Activated CD8-positive, alpha-beta T cell treated with anti-CD3 and anti-CD28 coated beads, Interleukin-2, amount 10 ng/mL, durations not matched to agents 7 days and 5 days (primary cell): ENCODE measurements at places on chromosomes 13 and 19.
A peak's percentile ranks its signal among the peaks of the same experiment; 100 is the strongest.

DNA sequence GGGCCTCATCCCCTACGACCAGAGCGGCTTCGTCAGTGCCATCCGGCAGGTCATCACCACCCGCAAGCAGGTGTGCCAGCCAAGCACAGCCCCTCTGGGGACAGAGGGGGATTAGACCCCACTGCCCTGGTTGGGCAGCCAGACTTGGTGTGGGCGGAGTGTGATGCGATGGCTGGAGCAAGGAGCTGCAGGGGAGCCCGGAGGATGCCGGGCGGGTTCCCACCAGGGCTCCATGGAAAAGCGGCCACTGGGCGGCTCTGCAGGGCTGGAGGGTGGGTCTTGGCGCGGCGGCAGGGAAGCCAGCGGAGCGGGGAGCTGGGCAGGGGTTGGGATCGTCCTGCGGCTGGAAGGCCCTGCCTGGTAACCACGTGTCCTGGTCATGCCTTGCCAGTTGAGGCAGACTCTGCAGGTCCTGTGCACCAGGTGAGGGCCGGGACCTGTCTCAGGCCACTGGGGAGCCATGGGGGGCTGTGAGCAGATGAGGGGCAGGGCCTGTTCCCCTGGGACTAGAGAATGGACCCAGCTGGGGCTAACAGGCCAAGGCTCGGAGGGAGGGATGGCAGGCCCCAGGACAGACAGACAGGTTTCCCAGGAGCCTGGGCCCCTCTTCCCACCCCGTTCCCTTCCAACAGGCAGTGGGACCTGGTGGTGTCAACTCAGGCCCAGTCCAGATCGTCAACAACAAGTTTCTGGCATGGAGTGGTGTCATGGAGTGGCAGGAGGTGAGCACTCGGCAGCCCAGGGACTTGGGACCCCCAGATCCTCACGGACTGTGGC is 6.3 kb downstream of the PTOV1 start:
- no peak for DNase-seq

GRCh38 chr13:87986639-87987250 is 315.6 kb downstream of the SLITRK5 start:
- no peak for DNase-seq

- no peak for DNase-seq
Measured at GRCh38 chr13:98749501-98749900, 3.0 kb downstream of the SLC15A1 start.

GRCh38 chr19:42175952-42176648 is 41.4 kb downstream of the DEDD2 start:
- DNase-seq, result peak; percentile 31

- DNase-seq, result no peak
Measured at GRCh38 chr19:39943586-39943985, 9.2 kb upstream of the FCGBP start.

DNA sequence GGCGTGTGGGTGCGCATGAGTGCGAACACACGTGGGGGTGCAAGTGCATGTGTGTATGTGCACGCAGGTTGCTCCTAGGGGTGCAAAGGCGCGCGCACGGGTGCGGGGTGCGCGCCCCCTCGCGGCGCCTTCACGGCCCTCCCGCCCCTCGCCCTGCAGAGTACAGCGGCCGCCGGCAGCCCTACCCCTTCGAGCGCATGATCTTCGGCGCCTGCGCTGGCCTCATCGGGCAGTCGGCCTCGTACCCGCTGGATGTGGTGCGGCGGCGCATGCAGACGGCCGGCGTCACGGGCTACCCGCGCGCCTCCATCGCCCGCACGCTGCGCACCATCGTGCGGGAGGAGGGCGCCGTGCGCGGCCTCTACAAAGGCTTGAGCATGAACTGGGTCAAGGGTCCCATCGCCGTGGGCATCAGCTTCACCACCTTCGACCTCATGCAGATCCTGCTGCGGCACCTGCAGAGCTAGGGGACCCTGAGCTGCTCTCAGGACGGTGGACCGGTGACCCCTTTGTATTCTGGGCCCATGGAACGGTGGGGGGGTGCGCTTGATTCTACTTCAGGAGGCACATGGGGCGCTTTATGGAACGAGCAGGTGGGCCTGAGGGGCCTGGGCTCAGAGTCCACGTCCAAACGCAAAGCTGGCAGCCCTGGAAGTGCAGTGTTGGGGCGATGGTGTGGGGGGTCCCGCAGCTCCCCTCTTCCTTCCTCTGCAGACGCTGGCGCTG is 27.7 kb downstream of the TMEM161A start:
- DNase-seq, result peak; percentile 30

DNA sequence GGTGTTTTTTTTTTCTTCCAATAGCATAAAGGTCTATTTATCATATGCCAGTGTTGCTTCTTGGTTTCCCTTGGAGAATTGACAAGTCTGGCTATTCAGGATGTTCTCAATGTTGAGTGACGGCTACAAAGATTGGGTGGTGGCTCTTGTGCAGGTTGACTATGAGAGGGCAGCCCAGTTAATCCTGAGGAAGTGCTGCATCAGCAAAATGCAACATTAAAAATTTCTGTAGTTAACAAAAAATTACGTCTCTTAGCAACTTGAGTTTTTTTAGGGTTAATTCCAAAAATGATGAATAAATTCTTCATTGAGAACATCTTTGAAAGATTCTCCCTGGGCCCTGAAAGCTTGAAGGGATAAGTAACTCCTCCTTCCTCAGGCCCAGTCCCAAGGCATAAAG is 147.1 kb downstream of the B3GLCT start:
- no peak for DNase-seq

- DNase-seq, result no peak
Measured at GRCh38 chr13:34578471-34578870, 363.6 kb upstream of the NBEA start.

DNA sequence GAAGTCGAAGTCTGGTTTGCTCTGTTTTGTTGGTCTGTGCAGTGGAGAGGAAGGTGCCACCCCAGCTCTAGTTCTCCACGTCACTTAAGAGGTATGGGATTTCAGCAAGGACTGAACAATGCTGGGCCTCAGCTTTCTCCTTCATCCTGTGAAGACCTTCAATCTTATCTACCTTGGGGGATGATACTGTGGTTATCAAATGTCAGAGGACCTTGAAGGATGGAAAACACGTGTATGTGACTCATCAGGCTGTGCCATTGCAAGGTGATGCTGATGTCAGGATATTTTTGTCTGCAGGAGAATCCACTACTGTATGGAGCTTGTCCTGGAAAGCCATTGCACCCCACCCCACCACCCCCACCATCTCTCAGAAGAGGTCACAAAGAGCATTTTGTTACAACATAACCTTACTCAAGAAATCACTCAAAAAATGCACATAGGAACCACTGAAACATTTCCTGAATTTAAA is 81.4 kb upstream of the UQCRFS1 start:
- DNase-seq, result no peak

GRCh38 chr13:92510416-92510815 is 716.2 kb upstream of the GPC6 start:
- DNase-seq, result no peak

- no peak for DNase-seq
Measured at GRCh38 chr13:76759877-76760276, 126.3 kb downstream of the KCTD12 start.

DNA sequence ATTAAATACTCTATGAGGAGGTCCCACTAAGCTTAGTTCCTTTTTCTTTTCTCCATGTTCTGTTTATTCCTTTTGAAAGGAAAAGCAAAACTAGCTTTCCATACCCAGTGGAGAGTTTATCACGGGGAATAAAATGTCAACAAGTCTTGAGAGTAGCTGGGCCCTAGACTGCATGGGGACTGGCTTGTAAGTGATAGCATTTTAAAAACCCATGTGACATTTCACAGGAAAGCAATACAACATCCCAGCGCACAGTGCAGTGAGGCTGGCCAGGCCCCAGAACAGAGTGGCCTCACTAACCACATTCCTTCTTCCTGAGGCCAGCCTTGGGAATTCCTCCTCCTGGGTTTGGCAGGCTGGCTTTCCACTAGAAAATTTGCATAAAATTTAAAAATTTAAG is 149.8 kb downstream of the DLEU7 start:
- no peak for DNase-seq

DNA sequence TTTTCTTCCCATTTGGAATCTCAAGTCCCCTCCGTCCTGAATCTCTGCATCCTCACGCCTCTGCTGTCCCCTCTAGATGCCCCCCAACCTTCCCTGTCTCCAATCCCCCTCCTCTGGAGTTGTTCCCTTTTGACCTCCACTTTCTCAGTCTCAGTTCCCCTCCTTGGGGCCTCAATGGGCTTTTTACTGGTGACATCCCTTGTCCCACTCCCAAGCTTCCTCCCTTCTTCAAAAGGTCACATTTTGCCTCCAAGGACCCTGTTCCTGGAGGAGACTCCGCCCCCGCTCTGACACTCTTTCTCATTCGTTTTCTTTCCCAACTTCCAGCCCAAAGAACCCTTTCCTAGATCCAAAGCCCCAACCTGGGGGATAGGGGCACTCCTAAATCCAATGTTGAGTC is 1.0 kb downstream of the AP2S1 start:
- DNase-seq, result no peak

GRCh38 chr19:49771674-49772139 is 4.9 kb downstream of the AP2A1 start:
- DNase-seq, result no peak

DNA sequence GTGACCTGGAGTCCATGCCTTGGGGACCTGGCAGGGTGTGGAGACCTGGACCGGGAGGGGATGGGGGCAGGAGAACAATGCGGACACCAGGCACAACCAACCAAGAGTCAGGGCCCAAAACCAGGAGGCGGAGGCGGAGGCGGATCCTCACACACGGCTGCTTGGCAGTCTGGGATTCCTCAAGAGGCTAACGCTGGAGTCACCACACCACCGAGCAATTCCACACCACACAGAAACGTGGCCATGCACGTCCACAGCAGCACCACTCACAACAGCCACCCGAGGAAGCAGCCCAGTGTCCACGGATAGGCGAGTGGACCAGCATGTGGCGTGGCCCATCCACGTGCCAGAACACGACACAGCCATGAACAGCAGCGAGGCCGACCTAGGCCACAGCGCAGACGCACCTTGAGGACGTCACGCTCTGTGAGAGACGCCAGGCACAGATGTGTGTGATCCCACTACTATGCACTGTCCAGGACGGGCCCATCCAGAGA is 17.7 kb downstream of the SBNO2 start:
- DNase-seq, result no peak

DNA sequence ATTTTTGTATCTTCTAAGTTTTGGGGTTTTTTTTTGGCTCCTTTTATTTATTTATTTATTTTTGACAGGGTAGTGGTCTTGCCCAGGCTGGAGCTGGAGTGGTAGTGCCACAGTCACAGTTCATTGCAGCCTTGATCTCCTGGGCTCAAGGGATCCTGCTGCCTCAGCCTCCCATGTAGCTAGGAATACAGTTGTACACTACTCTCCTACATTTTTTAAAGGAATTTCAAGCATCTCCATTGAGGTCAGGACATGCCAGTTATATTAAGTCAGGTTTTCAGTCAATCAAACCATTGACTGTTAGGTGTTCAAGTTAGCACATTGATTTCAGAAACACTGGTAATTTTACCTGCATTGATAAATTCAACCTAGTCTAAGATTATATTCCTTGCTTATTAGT is 480.5 kb upstream of the SPRY2 start:
- DNase-seq, result no peak

DNA sequence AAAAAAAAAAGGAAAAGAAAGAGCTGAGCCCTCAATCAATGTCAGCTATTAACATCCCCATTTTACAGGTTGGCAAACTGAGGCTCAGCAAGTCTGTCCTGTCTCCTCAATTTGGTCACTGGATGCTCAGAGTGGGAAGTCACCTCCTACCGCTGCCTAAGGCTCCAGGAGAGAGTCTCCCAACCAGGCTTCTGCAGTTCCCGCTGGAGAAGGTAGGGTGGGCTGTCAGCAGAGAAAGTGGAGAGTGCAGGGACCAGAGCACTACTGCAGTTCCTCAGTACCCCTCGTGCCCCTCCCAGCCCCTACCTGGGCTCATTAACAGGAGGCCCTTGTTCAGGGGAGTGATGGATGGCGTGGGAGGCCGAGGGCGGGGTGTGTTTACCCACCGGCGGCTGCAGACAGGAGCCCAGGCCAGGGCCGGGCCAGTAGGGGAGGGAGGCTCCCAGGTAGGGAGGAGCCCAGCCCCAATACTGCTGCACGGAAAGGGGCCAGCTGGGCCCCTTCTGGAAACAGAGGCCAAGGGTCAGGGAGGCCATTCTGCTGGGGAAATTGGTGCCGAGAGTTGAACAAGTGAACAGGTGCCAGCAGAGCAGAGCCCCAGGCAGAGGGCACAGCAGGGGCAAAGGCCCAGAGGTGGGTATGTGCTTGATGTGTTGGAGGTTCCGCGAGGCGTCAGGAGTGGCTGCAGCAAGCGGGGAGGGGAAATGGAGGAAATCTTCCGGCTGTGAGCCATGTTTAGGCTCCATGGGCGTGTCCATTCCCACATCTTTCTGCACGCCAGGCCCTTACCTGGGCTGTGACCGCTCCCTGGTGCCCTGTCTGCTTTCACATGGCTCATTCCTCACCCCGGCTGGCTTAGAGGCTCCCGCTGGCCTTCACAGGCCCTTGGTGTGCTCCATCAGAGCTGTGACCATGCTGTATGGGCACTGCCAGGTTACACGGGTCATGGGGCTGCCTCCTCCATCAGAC is 7.6 kb upstream of the COMP start:
- DNase-seq, result no peak

DNA sequence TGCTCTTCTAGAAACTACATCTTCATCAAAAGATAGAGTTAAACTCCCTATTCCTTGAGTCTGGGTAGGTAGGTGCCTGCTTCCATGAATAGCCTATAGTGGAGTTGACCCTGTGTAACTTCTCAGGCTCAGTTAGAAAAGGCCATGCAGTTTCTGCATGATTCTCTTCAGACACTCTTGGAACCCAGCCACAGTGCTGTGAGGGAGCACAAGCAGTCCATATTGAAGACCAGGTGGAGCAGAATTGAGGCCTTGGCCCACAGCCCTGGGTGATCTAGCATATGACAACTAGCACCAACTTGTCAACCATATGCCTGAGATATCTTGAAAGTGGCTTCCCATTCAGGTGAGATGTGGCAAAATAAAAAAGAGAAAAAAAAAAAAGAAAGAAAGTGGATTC is 10.3 kb upstream of the PAN3 start:
- DNase-seq, result no peak

GRCh38 chr19:39407660-39408391 is 1.2 kb downstream of the ZFP36 start:
- peak; percentile 90 for DNase-seq

DNA sequence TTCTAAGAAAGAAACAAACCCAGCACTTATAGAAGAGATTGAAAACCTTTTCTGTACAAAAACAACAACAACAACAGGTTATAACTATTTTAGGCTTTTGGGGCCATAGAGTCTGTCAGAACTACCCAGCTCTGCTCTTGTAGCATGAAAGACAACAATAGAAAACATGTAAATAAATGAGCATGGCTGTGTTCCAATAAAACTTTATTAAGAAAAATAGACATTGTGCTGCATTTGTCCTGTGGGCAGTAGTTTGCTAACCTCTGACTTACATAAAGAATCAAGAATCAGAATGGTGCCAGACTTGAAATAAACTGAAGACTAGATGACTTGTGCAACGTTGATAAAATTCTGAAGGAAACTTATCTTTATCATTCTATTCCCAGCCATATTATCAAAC is 617.5 kb downstream of the DIAPH3 start:
- DNase-seq, result no peak

GRCh38 chr19:56538254-56538760 is 441 bp upstream of the ZFP28 start:
- DNase-seq, result peak; percentile 95
